ENCODE measurements at places on chromosomes 4 and X. TPM values are rescaled to one million over a fixed set of nuclear protein-coding genes. Genes with fewer than 3 reads are reported as not detected.

DNA sequence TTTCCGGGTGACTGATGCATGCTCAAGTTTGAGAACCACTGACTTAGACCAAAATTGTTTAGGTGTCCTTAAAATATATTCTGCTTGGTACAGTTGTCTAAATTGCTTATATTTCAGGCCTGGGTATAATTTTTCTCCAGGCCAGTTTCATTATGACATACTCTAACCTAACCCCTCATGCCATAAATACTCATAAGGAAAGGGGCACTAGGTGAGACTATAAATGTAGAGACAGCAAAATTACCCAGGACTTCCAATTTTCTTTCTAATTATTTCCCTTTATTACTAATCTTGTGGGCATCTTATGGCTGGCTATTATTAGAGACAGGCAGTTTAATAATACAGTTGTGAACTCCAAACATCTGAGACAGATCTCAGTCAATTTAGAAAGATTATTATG lies 150.2 kb downstream of the RRAGB start:
- no peak for DNase-seq

DNA sequence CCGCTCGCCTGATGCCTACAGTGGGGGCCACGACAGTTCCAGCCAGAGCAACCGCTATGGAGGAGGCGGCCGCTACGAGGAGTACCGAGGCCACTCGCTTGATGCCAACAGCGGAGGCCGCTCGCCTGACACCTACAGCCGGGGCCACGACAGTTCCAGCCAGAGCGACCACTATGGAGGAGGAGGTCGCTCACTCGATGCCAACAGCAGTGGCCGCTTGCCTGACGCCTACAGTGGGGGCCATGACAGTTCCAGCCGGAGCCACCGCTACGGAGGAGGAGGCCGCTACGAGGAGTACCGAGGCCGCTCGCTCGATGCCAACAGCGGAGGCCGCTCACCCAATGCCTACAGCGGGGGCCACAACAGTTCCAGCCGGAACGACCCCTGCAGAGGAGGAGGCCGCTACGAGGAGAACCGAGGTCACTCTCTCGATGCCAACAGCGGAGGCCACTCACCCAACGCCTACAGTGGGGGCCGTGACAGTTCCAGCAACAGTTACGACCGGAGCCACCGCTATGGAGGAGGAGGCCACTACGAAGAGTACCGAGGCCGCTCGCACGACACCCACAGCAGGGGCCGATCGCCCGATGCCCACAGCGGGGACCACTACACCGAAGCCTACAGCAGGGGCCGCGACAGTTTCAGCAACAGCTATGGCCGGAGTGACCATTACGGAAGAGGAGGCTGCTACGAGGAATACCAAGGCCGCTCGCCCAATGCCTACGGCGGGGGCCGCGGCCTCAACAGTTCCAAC lies 2.5 kb downstream of the RBMXL3 start:
- peak; percentile 50 for DNase-seq

- DNase-seq = no peak
Measured at GRCh38 chr4:154158361-154159155, 333.0 kb downstream of the DCHS2 start.

Gene TRIM2
- 14.7 TPM for total RNA-seq
